ENCODE measurements at places on chromosomes 7 and 10.

DNA sequence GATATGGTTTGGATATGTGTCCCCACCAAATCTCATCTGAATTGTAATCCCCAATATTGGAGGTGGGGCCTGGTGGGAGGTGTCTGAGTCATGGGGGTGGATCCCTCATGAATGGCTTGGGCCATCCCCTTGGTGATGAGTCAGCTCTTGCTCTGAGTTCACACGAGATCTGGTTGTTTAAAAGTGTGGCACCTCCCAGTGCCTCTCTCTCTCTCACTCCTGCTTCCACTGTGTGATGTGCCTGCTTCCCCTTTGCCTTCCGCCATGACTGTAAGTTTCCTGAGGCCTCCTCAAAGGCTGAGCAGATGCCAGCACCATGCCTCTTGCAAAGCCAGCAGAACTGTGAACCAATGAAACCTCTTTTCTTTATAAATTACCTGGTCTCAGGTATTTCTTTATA is 4.8 kb upstream of the GCK start:
- DNase-seq, result no peak

DNA sequence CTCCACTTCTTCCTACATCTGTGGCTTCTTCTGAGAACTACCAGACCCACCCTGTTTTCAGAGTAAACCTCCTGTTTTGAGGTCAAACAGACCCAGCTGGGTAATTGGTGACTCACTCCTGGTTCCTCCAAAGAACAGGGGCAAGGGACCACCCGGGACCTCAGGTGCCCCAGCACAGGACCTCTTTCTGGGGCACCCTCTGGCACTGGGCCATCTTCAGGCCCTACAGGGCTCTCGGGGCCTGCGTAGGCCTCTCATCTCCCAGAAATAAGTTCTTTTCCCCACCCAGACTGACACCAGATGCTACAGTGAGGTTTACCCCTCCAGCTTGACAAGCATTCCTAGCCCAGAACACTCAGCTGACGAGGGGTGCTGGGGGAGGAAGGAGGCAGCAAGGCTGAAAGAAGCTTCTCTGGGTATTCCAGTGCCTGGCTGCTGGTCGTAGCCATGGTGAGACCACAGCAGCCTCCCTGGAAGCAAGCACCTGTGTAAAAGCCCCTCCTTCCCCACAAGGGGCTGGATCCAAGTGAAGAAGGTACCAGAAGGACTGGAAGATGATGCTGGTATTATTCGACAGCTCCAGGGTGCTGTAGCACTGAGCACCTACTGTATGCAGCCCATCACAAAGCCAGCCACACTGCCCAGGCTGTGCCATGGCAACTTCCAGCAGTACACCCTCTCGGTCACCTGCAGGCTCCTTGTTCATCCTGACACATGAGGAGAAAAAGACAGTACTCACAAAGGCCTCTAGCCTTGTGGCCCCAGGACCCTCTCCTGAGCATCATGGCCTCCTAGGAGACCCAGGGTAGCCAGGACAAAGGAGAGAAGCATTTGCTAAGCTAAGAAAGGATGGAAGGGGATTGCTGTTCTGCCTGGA is 47.4 kb downstream of the ALOX5 start:
- peak; percentile 68 for DNase-seq

- no peak for DNase-seq
Observed at GRCh38 chr10:26890956-26891355, 30.2 kb upstream of the ABI1 start.

DNA sequence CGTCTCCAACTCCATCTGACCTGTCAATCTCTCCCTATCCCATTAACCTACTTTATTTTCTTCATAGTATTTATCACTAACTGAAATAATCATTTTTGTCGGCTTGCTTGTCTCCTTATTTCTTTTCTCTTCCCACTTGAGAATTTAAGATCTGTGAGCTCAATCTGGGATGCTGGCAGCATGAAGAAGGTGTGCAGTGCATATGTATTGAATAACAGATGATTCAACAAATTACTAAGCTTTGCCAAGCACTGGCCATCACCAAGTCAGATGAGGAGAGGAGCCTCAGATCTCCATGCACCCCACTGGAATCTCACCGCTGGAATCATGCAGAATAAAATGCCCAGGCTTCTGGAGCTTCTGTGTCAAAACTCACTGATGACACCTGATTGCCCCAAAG is 47.6 kb upstream of the PPP1R3C start:
- no peak for DNase-seq

GRCh38 chr7:55092186-55092974 is 73.6 kb downstream of the EGFR start:
- no peak for DNase-seq

- no peak for DNase-seq
Observed at GRCh38 chr7:2657920-2658671, 26.3 kb downstream of the TTYH3 start.

- no peak for DNase-seq
Observed at GRCh38 chr7:150954201-150954985, 23.7 kb downstream of the KCNH2 start.

- peak; percentile 55 for DNase-seq
Observed at GRCh38 chr10:74824900-74825370, 1.5 kb upstream of the KAT6B start.

GRCh38 chr10:114276671-114277070 is 37.6 kb downstream of the VWA2 start:
- no peak for DNase-seq

DNA sequence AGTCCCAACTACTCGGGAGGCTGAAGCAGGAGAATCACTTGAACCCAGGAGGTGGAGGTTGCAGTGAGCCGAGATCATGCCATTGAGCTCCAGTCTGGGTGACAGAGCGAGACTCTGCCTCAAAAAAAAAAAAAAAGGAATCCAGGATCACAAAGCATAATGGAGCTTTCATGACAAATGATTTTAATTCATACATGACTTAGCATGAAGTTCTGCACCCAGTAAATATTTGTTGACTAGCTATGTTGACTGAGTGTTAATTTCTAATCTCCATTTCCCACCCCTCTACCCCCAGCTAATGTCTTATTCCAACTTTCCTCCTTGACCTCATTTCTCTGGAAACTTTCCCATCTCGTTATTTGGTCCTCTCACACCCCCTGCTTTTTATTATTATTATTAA is 53.3 kb downstream of the ATOH7 start:
- DNase-seq, result no peak

- no peak for DNase-seq
Observed at GRCh38 chr7:96949766-96950165, 55.6 kb upstream of the DLX6 start.

GRCh38 chr7:157526913-157527634 is 190.3 kb downstream of the DNAJB6 start:
- no peak for DNase-seq

DNA sequence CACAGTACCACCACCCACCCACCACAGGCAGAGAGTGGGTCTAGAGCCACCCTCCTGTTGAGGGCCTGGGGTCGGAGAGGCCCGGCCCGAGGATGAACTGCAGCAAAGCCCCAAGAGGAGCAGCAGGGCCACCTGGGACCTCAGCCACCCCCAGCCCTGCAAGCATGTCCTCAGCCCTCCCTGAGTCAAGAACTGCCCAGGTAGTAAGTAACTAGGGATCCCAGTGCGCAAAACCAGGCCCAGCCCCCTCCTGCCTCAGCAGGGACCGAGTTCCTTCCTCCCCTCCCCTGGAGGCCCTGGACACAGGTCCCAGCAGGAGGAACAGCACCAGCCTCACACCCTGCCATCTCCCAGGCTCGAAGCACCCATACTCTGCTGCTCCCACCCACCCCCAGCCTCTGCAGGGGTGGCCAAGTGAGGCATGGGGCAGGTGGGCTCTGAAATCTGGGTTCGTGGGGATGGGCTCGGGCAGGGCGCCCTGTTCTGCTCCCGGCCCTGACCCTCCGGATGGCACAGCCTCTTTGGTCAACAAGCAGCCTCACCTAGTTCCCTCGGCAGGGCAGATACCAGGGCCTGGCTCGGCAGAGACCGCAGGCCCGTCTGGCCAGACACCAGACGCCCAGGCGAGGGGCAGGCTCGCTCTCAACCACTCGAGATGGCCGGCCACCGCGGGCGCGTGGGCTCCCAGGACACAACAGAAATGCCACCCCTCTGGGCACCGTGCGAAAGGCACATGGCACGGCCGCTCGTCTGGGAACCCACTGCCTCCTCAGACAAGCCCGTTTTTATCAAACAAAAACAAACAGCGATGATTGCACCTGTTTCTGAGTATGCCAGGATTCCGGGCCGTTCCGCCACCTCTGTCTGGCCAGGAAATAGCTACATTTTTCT is 15.2 kb downstream of the PDGFA start:
- no peak for DNase-seq

DNA sequence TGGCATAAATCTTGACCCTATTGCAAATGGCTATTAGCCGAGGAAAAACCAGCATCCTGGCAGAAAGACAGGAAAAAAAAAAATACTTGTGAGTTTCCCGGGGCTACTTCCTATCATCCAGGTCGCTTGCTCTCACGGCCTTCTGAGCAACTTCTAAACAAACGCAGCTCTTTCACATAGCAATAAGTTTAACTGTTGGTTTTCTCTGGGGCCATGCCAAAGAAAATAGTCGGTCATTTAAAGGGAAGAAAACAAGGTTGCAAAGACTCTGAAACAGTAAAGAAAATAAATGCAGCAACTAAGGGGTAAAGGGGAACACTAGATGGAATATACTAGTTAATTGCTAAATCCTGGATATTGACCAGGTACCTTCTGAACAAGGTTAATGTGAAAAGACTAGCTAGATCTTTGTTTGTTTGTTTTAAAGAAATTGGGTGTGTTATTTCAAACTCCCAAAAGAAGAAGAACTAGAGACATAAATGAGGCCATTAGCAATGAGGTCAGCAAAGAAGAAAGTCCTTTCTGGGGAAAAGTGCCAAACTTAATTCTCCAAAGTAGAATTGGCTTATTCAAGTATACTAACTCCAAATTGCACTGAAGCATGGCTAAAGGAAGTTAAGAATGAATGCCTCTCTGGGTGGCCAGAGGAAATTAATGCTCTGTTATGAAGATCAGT is 54.2 kb downstream of the SLC39A12 start:
- no peak for DNase-seq

GRCh38 chr10:17214526-17214925 is 13.1 kb upstream of the TRDMT1 start:
- DNase-seq, result no peak

DNA sequence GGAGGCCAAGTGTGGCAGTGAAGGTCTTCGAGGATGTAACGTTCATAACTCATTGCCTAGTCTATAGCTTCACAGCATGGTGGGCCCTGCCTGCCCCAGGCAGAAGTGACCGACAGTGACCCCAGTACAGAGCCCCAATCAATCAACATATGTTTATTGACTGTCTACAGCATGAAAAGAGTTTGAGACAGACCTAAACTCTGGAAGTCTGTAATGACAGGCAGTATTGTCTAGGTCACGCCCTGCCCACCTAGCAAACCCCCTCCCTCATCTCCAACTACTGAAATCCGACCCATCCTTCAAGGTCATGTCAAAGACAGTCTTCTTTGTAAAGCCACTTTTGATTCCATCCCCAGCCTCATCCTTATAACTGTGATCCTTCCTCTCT is 43.9 kb downstream of the LYZL1 start:
- no peak for DNase-seq

- no peak for DNase-seq
Observed at GRCh38 chr10:110857265-110858171, 14.2 kb upstream of the PDCD4 start.

DNA sequence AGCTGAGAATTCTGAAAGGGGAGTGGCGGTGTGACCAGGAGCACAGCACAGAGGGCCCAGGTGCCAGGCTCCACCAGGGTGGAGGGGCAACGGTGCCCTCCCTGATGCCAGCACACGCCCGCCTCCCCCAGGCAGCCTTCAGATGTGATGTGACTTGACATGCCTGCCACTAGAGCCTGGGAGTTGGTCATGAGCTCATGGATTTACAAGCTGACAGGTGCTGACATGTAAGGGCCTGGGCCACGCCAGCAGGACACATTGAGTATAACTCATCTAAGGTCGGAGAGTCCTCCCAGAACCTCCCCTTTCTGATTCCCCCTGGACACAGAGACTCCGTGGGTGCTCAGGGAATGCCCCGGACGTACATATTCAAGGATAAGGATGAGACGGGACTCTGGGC is 74.2 kb downstream of the LSM5 start:
- no peak for DNase-seq

DNA sequence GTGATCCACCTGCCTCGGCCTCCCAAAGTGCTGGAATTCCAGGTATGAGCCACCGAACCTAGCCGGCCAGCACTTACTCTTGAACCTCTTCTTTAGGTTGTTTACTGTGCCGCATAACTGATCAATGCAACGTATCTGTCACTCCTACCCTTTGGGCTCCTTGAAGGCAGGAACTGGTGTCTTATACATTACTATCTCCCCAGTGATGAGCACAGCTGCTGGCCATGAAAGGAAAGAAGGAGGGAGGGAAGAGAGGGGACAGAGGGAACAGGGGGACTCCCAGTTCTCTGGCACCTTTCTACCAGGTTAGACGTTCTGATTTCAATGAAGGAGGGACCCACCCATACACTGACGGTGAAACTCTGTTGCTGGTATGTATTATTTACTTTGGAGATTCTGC is 111.8 kb upstream of the NANOS1 start:
- no peak for DNase-seq
